Peyer's patch (tissue), 4 donors: ENCODE measurements at places on chromosomes 7 and 10. TPM values are rescaled to one million over a fixed set of nuclear protein-coding genes. Genes with fewer than 3 reads are reported as not detected.

The CREM gene
- 16.3 TPM for total RNA-seq

GRCh38 chr7:49327155-49327554, 402.8 kb downstream of the CDC14C start:
- no peaks in the 10 kb centered on the region for H3K36me3 ChIP-seq
- no peak overlapping the region for H3K4me3 ChIP-seq
- H3K27ac ChIP-seq, result no peak overlapping the region
- DNase-seq, result no peak

GRCh38 chr7:38756521-38756920, 125.3 kb upstream of the AMPH start:
- no peak overlapping the region for H3K4me3 ChIP-seq
- H3K36me3 ChIP-seq, result no peaks in the 10 kb centered on the region
- H3K27ac ChIP-seq, result no peak overlapping the region

DNA sequence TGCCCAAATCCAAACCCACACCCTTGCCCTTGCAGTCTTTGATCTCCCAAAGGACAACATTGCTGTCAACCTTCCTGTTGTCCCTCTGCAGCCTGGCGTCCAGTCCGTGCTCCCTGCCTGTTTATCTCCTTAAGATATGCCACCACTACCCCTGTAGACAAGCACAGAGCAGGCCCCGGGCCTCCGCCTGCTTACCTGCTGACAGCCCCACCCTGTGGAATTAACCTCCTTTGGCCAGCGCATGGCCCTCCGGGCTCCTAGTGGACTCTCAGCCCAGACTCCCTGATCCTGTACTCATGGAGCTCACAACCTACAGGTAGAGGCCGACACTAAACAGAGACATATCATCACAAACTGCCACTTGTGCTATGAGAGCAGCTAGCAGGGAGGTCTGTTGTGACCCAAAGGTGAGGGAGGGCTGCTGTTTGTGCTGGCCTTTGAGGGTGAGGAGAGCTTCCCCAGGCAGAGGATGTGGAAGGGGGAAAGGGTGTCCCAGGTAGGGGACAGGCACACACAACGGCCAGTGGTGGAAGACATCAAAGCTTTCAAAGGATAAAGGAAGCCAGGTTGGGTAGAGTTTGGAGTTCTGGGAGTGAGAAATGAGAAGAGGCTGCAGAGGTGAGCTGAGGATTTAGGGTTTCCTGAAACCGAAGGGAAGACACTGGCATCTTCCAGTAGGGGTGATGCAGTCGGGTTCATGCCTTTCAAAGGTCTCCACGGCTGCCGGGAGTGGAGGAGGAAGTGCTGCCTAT, 174.5 kb upstream of the ZMIZ1 start:
- no peaks in the 10 kb centered on the region for H3K4me1 ChIP-seq
- no peaks in the 10 kb centered on the region for H3K27me3 ChIP-seq
- no peak overlapping the region for H3K27ac ChIP-seq
- no peaks in the 10 kb centered on the region for H3K36me3 ChIP-seq
- DNase-seq, result no peak
- no peak overlapping the region for H3K4me3 ChIP-seq

DNA sequence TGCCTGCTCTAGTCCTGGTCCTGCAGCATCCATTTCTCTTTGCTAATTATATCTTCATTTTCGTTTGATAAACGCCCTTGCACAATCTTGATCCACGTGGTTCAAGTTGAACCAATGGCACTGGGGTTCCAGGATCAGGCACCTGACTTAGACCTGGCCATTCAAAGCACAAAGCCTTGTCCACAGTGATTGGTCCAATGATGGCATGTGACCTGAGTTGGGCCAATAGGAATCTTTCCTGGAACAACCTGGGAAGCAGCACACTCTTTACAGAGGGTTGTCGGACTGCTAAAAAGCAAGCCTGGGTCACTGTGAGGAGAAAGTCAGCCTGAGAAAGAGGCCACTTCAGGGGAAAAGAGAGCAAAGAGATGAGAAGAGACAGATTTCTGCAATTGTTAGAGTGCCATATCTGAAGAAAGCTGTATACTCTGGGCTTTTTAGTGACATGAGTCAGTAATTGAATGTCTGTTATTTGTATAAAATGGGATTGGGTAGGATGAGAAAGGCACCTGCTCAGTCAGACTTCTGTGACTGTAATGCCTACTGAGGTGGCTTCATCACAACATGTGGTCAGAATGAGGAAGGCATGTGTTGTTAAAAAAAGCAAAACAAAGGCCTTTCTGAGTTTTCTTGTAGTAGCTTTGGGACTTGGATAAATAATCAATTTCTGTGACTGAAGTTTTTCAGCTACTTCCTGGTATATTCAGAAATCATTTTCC, 4.4 kb upstream of the STEAP4 start:
- no peak for DNase-seq
- H3K27me3 ChIP-seq, result no peaks in the 10 kb centered on the region
- no peaks in the 10 kb centered on the region for H3K4me1 ChIP-seq
- no peaks in the 10 kb centered on the region for H3K36me3 ChIP-seq

DNA sequence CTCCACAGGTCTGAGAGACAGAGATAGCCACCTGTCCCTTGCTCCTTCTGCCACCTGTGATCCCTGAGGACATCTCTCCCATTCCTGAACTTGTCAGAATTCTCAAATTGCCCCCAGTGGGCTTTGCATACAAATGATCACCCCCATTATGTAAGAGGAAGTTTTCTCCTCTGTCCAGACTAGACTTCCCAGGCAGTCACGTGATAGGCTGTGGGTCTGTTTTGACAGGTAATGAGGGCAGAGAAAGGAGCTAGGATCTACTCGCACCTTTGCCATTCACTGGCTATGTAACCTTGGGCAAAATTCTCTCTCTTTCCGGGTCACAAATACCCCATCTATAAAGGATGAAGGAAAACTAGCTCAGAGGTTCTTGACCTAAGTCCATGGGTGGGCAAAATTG, 21.4 kb upstream of the TM9SF3 start:
- no peaks in the 10 kb centered on the region for H3K27me3 ChIP-seq
- peaks cover 24% of the 10 kb centered on the region for H3K4me1 ChIP-seq
- no peak overlapping the region for H3K27ac ChIP-seq
- no peaks in the 10 kb centered on the region for H3K36me3 ChIP-seq
- no peak for DNase-seq

- H3K4me1 ChIP-seq, result no peaks in the 10 kb centered on the region
- H3K27me3 ChIP-seq, result no peaks in the 10 kb centered on the region
- DNase-seq, result no peak
- H3K27ac ChIP-seq, result no peak overlapping the region
Measured at GRCh38 chr7:38629651-38630510, 1.3 kb downstream of the AMPH start.
